ENCODE measurements at places on chromosomes 1 and 21.
A peak's percentile ranks its signal among the peaks of the same experiment; 100 is the strongest.

- no peak for DNase-seq
Observed at GRCh38 chr1:173093691-173094445, 43.1 kb upstream of the TNFSF18 start.

- DNase-seq: no peak
Observed at GRCh38 chr1:182607566-182607965, 3.4 kb upstream of the RGS16 start.

GRCh38 chr1:12052008-12052573 is 11.0 kb upstream of the TNFRSF8 start:
- DNase-seq: peak; percentile 51

- DNase-seq: no peak
Observed at GRCh38 chr1:36133484-36133883, 8.5 kb upstream of the COL8A2 start.

GRCh38 chr1:155342842-155343241 is 22.1 kb downstream of the RUSC1 start:
- no peak for DNase-seq

DNA sequence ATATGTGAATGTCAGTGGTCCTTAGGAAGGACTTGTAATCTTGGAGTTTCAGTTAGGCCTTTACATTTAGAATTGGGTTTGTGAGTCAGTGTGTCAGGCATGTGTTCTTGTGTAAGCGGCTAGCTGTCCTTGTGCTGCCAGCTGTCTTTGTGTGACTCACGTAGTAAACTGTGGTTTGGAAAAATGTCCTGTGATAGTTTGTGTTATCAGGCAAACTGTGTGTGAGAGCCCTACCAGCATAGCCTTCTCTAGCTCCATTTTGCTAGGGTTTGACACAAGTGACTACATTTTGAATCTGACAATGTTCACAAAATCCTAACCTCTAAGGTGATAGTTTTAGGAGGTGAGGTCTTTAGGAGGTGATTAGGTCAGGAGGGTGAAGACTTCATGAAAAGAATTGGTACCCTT is 6.9 kb upstream of the SLC35D1 start:
- no peak for DNase-seq

DNA sequence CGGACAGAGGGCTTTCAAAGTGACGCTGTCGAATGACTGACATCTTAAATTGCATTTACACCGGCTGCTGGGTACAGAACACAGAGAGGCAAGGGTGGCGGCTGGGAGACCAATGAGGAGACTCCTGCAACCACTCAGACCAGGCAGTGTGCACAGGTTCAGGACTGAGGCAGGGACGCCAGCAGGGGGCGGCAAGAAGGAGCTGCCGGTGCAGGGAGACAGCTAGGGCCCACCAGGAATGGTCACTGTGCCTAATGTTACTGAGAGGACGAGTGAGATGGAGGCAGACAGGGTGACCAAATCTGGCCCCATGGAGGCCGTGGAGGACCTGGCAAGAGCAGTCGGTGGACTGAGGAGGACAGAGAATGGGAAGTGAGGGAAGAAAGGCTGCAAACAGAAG is 23.5 kb downstream of the GLIS1 start:
- DNase-seq: no peak

- peak; percentile 79 for DNase-seq
Observed at GRCh38 chr1:26336477-26337205, 17.3 kb downstream of the CRYBG2 start.

- DNase-seq: no peak
Observed at GRCh38 chr1:210571356-210572284, 242.9 kb downstream of the HHAT start.

- no peak for DNase-seq
Observed at GRCh38 chr1:54806931-54807611, 5.9 kb upstream of the TTC22 start.

DNA sequence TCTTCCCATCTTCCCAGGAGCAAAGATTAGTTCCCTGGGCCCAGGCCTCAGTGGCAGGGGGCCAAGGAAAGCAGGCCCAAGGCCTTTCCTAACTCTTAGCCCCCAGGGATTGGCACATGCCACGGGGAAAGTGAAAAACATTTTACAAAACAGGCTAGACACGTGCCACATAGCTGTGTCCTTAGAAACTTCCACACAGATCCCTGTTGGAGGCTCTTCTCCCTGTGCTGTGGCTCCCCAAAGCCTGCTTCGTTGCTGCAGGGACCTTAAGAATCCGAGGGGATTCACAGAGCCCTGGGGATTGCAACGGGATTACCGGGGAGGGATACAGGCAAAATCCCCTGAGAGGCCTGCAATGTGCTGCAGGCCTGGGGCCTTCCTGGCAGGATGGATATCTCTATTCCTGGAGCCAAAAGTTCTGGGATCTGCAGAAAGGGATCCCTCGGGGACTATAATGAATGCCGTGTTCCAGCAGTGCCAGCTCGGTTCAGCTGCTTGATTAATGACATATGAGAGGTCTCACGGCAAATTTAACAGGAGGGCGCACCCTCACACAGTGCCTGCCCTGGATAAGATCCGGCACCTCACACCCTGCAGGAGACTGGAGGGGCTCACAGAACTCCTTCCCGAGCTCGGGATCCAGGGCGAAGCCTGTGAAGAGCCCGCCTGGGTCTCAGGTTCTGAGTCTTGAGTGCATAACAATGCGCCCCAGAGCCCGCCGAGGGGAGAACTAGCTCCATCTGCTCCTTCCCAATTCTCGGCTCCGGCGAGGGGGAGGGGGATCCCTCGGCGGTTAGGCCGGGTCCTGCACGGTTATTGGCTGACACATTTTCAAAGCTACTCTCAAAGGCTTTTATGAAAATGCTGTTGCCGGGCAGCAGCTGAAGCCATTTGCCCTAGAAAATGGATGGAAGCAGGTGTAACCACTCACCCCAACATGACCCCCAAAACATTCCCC is 15.3 kb upstream of the RGS8 start:
- DNase-seq: no peak

- no peak for DNase-seq
Observed at GRCh38 chr1:59223989-59224634, 72.8 kb upstream of the FGGY start.

GRCh38 chr1:94595658-94596057 is 54.1 kb upstream of the F3 start:
- DNase-seq: no peak

DNA sequence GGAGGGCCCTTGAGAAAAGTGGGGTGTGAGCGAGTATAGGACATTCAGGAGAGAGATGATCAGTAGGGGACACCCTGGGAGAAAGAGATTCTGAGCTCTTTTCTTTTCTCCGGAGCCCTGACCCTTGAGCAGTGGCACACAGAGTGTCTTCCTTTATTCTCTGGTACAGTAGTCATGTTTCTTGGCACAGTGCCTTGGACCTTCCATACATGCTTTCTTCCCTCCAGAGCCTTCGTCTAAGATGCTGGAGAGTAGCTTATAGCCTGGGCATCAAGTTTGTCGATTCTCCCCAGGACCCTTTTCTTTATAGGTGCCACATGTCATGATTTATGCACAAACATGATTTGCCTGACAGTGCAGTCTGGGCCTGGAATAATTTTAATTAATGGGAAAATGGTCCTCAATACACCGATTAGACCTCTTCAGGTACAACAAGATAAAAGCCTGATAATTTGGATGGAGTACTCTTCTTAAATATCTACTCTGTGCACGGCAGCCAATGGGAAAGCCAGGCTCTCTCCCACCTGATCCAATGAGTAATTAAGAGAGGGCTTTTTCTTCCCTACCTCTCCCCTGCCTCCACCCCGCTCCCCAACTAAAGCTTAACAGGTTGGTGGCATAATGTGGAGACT is at the start of gene TBX19:
TBX19 (plus strand) TSS at position 582 of the 632 bp plus-strand sequence. CDS start 214 bp downstream, outside the sequence.
- no peak for DNase-seq

GRCh38 chr1:213523781-213524398 is 463.9 kb upstream of the PROX1 start:
- no peak for DNase-seq

All from stimulated activated CD4-positive, alpha-beta T cell treated with anti-CD3 and anti-CD28 coated beads, Interleukin-12 subunit alpha, Interleukin-12 subunit beta, amount 100 ng/mL, for 48 hours (primary cell).